ENCODE measurements at places on chromosomes 11 and 22. TPM values are rescaled to one million over a fixed set of nuclear protein-coding genes. Genes with fewer than 3 reads are reported as not detected.

TBRG1 gene
- 15.6 TPM for total RNA-seq

GATD1 gene
- 13.0 TPM for total RNA-seq

MICAL3 gene
- 2.7 TPM for total RNA-seq

PAMR1 gene
- total RNA-seq: 5.6 TPM

SEPTIN5 gene
- total RNA-seq: 10.1 TPM

MS4A3 gene
- 7.8 TPM for total RNA-seq

AIFM3 gene
- total RNA-seq: 0.57 TPM

TSSC4 gene
- 56.8 TPM for total RNA-seq

MYOD1 gene
- total RNA-seq: 0.38 TPM

ZBTB16 gene
- 5.7 TPM for total RNA-seq

MMP7 gene
- 3.3 TPM for total RNA-seq

GPHA2 gene
- total RNA-seq: 0.47 TPM

OSM gene
- total RNA-seq: 1.9 TPM

Data from thymus (tissue), 14 donors.